Naive thymus-derived CD4-positive, alpha-beta T cell (primary cell): ENCODE measurements at places on chromosomes 2 and 18. TPM values are rescaled to one million over a fixed set of nuclear protein-coding genes. Genes with fewer than 3 reads are reported as not detected.

The UPP2 gene
- polyA plus RNA-seq: not detected

The GCG gene
- not detected for polyA plus RNA-seq

The C2orf72 gene
- polyA plus RNA-seq: not detected

The WDR35 gene
- polyA plus RNA-seq: 2.0 TPM

The PNO1 gene
- 19.2 TPM for polyA plus RNA-seq

GRCh38 chr2:84727315-84727714 is 153.6 kb downstream of the TRABD2A start:
- no peak for DNase-seq

- DNase-seq: no peak
These were observed 36.4 kb downstream of the STK39 start for GRCh38 chr2:168210895-168211570.

- DNase-seq: no peak
These were observed 40.4 kb upstream of the SLC25A52 start for GRCh38 chr18:31801078-31801477.

GRCh38 chr2:216658757-216659156 is 25.5 kb downstream of the IGFBP2 start:
- DNase-seq: no peak

GRCh38 chr2:138500592-138501424 is 762 bp upstream of the SPOPL start:
- no peak for DNase-seq

- no peak for DNase-seq
These were observed 35.6 kb downstream of the EPAS1 start for GRCh38 chr2:46332686-46333281.

DNA sequence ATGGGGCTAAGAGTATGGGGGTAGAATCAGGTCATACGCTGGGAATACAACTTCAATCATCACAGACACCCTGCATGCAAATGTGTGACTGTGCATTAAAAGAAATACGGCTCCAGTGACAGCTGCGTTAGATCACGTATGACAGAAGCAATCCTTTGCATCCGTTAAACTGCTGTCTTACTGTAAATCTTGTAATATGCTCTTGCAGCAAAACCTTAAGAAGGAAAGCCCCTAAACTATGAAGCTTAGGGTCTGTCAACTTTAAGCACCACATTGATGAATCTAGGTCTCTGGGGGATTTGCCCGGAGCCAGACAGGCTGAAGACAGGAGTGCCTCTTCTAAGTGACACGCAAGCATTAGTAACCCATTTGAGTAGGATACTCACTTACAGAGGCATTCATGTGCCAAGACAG is 84.7 kb upstream of the EML6 start:
- DNase-seq: no peak

- no peak for DNase-seq
These were observed 45.9 kb upstream of the ITGA4 start for GRCh38 chr2:181411105-181411849.
